ENCODE measurements at places on chromosomes 7 and 10.

- peak; percentile 33 for DNase-seq
These were observed 21.1 kb downstream of the GATA3 start for GRCh38 chr10:8075282-8076260.

- DNase-seq, result peak; percentile 49
These were observed 186.2 kb downstream of the MACC1 start for GRCh38 chr7:20030915-20031362.

GRCh38 chr7:4241791-4242190 is 440.3 kb upstream of the FOXK1 start:
- DNase-seq, result no peak

GRCh38 chr7:84624927-84625326 is 430.3 kb upstream of the SEMA3A start:
- DNase-seq, result no peak

GRCh38 chr10:122140461-122140902 is 130.6 kb upstream of the BTBD16 start:
- peak; percentile 40 for DNase-seq

DNA sequence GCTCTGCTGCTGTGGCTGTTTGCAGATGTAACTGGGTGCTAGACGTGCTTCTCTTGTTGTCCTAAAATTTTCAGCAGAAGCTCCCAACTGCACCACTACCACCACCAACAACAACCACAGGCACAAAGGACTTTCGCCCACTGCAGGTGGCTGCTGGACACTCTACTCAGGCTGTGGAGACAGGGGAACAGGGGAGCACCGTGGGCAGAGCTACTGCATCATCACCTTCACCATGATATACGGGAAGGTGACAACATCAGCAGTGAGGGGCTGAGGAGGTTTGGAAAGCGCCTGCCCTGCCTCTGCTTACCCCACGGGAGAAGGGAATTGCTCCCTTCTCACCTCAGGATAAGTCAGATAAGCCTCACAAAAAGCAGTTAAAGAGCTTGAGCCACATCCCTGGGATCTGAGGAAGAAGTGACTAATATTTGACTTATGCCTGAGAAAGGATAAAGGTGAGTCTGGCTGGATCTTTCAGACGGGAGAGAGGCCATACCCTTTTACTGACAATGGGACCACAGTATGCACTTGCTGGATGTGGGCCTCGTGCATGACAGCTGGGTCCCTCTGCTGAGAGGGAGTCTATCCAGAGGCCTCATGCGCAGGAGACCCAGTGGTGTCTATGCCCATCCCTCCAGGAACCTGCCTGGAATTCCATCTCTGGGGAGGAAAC is 217.6 kb downstream of the KLF6 start:
- DNase-seq, result no peak

GRCh38 chr10:132187430-132188138 is 836 bp downstream of the DPYSL4 start:
- no peak for DNase-seq

GRCh38 chr7:102253066-102253972 is 33.3 kb upstream of the SH2B2 start:
- DNase-seq, result no peak

DNA sequence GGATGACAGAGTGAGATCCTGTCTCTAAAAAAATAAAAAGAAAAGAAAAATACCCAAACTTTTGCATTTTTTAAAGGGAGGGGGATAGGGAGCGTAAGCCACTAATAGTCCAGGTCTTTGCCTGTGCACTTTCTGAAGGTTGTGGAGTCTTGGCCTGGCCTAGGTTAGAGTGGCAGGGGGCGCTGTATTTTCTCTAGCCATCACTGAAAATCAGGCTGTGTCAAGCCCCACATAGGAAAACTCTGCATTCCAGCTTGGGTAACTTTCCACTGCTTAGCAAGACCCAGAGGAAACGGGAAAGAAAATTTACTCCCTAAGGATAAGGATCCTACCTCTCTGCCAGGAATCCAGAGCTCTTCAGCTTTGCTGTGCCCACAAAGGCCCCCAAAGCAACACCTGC is 10.5 kb upstream of the PAX4 start:
- no peak for DNase-seq

GRCh38 chr7:42224391-42225003 is 12.5 kb downstream of the GLI3 start:
- no peak for DNase-seq

DNA sequence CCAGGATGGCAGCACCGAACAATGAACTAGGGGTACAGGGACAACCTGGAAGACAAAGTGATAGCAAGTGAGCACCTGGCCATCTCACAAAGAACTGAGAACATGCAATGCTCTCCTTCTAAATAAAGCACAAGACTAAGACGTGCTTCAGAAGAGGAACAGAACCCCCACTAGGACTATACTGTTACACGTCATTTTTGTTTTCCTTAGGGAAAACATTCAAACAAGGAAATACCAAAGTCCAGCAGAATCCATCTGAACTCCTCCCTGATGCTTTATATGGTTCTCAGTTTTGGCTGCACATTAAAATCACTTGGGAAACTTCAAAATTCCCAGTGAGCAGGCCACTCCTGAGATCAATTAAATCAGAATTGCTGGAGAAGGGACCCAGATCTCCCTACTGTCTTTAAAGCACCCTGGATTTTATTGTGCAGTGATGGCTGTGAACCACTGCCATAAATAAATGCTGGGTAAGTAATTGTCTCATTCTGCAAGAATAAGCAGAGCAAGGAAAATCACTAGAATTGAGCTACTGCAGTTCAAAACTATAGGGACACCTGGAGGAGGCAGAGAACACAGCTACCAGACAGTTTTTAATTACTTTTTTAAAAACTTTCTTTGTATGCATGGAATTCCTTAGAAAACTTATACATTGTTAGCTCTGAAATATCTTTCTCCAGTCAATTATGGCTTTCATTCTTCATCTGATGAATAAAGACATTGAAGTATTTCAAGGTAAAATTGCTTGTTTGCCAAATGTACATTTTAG is 866.5 kb upstream of the GHITM start:
- DNase-seq, result no peak

DNA sequence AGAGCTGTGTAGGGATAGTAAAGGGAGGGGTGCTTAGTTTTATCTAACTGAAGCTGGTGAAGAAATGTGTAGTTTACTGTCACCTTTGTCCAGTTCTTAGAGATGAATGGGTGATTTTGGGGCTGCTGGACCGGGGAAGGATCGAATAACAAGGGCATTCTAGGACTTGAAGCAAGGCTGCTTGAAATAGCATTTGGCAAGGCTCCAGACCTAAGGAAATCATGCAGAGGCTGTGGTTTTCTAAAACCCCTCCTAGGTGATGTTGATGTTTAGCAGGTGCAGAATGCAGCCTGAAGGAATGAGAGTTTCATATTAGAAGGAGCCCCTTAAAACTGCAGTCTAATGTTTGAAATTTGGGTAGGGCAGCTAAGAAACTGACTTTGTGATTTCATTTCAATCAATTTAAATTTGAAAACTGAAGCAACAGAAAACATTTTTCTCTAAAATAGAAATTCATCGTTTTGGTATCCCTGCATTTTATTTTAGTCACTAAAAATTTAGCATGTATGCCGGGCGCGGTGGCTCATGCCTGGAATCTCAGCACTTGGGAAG is 68.5 kb downstream of the TET1 start:
- DNase-seq, result peak; percentile 61

DNA sequence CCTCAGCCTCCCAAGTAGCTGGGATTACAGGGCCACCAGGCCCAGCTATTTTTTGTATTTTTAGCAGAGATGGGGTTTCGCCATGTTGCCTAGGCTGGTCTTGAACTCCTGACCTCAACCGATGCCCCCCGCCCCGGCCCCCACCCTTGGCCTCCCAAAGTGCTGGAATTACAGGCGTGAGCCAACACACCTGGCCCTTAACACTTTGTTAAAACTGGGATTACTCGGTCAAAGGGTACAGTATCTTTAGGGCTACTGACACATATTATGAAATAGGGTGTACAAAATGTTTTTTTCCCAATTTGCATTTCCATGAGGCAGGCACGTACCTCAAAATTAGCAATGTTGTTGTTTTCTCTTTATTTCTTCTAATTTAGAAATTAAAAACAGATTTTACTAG is 11.5 kb downstream of the NUDT5 start:
- DNase-seq, result no peak

GRCh38 chr7:28383975-28384374 is 28.3 kb upstream of the CREB5 start:
- DNase-seq, result no peak

GRCh38 chr10:96904648-96905047 is 72.5 kb downstream of the LCOR start:
- no peak for DNase-seq

- DNase-seq, result peak; percentile 41
These were observed 134.1 kb downstream of the CCNY start for GRCh38 chr10:35470248-35470924.

GRCh38 chr7:41640487-41640886 is 62.4 kb downstream of the INHBA start:
- DNase-seq, result no peak

GRCh38 chr7:18457832-18458231 is 37.7 kb upstream of the HDAC9 start:
- no peak for DNase-seq

DNA sequence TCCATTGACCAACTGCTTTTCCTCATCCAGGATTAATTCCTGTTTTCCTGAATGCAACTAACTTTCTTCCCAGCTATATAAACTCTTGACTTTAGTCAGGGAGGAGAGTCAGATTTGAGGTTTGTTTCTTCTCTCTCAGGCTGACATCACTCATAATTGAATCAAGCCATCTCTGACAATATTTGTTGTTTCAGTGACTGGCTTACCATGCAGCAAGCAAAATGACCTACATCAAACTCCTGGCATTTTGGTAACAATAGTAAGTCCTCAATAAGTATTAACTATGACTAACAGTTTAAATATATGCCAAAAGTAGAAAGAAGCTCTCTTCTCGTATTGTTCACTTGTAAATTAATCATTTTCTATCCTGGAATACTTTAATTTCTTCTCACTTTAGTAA is 625.7 kb upstream of the KCND2 start:
- no peak for DNase-seq

DNA sequence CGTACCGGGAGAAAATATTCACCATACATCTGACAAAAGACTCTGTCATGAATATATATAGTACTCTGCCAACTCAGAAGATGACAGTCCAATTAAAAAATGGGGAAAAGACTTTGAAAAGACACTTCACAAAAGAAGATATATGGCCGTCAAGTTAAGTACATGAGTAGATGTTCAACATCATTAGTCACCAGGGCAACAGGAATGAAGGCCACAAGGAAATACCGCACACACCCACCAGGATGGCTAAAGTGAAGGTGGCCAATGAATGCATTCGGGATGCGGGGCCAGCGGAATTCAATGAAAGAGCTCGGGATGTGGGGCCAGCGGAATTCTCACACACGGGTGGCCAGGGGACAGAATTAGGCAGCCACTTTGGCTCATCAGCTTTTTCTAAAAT is 42.2 kb downstream of the MAD1L1 start:
- peak; percentile 15 for DNase-seq

DNA sequence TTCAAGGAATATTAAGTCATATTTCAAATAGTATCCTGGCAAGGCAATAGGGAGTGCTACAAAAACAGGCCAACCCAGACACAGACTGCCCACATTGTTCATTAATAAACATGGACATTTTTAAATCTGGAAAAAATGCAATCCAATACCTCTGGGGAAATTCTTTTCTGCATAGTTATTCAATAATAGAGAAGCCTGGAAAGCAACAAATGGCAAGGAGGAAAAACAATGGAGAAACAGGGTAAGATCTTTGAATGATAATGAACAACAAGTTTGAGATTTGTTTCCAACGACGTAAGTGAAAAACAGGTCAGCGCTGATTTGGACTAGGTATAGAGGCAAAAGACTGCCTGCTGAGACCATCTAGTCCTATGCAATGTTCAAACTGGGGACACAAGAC is 44.7 kb upstream of the ZNF800 start:
- no peak for DNase-seq

GRCh38 chr10:10785627-10786026 is 232.0 kb upstream of the CELF2 start:
- DNase-seq, result peak; percentile 81

GRCh38 chr10:127899766-127900387 is 7.0 kb upstream of the PTPRE start:
- peak; percentile 77 for DNase-seq

GRCh38 chr10:89744026-89744425 is 42.6 kb downstream of the KIF20B start:
- DNase-seq, result peak; percentile 60

DNA sequence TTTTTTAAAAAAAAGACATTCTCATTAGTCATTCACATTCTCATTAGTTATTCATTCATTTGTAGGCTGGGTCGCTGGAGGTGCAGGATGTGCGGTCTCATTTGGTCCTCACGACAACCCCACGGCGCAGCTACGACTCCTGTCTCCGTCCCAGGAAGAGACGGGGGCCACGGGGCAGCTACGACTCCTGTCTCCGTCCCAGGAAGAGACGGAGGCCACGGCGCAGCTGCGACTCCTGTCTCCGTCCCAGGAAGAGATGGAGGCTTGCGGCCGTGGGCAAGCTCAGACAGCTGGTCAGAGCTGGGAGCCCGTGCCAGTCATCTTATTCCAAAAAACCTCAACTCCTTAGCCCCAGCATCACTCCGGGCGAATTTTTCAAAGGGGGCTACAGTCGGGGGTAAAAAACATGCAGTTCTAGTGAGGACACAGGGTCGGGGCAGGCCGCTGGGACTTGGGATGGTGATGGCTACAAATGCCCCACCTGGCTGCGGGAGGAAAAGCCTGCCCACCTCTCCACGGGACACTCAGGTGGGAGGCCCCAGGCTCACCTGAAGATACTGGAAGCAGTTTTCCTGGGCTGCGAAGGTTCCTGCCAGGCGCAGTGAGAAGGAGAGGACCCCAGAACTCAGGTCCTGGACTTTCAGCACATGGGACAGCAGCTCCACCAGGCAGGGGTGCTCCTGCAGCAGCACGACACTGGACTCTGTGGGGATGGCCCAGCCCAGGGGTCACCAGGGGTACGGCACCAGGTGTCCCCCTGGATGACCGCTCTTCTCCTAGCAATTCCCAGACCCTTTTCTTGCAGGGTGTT is 8.3 kb downstream of the BRAT1 start:
- DNase-seq, result no peak

GRCh38 chr7:66321283-66321682 is 116.1 kb downstream of the TPST1 start:
- peak; percentile 73 for DNase-seq

GRCh38 chr7:125490167-125490566 is 560.5 kb upstream of the POT1 start:
- no peak for DNase-seq

GRCh38 chr7:112025556-112025955 is 180.6 kb downstream of the DOCK4 start:
- DNase-seq, result no peak

DNA sequence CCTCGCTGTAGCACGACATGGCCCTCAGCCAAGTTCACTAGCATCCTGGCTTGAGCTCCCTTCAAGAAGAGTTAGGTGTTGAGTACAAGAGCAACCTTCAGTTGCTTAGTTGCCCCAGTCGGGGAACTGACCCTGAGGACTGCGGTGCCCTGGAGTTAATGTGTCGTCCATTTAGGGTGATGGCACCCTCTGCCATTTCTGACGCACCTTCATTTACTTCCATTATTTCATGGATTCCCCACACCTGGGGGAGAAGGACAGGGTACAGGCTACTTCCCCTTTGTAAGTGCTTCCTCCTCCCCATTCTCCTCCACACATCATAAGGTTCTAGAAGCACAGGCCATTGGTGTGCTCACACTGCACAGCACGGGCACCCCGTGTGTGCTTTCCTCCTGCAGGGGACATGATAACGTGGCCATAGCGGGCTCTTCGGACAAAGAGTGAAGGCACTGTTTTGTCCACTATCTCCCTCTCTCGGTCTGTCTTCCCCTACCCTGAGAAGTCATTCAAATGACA is 1.8 kb downstream of the ALOX5 start:
- DNase-seq, result no peak

Measured in amniotic epithelial cell (primary cell).